ENCODE measurements at places on chromosomes 3 and 15.

- no peak for DNase-seq
Observed at GRCh38 chr3:8845641-8846040, 76.2 kb upstream of the OXTR start.

- no peak for DNase-seq
Observed at GRCh38 chr3:131819381-131820055, 215.3 kb downstream of the CPNE4 start.

GRCh38 chr3:123755085-123755484 is 129.0 kb downstream of the MYLK start:
- no peak for DNase-seq

DNA sequence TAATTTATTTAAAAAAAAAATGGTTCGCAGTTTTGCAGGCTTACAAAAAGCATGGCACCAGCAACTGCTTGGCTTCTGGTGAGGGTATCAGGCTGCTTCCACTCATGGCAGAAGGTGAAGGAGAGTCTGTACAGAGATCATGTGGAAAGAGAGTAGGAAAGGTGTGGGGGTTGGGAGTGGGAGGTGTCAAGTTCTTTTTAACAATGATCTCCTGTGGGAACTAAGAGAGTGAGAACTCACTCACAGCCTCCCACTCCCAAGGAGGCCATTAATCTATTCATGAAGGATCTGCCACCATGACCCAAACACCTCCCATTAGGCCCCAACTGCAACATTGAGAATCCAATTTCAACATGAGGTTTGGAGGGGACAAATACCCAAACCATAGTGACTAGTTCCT is 21.1 kb upstream of the ACTL6A start:
- no peak for DNase-seq

DNA sequence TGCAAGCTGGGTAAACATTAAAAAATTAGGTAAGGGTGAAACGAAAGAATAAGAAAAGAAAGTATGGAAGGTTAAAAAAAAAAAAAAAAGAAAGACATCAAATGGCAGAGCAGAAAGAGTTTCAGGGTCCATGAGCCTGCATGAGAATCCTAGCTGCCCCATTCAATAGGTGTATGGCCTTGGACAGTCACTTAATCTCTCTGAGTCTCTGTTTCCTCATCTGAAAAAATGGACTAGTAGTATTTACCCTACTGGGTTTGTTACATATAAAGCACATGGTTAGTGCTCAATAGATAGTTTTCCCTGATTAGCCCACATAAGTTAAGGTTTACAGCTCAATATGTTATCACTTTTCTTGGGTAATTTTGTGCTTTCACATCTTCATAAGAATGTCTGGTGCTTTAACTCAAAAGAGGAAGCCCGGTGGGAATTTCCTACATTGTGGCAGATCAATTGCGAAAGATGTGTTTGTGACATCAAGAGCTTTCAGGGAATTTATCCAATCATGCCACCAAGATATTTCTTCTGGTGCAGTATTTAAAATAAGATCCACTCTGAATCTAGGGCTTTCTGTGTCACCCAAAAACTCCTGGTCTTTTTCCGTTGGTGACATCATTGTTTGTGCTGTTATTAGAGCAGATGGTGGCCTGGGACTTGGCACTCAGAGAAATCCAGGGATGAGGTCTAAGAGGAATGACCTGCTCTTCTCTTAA is 57.2 kb upstream of the UBE2E1 start:
- DNase-seq, result no peak

DNA sequence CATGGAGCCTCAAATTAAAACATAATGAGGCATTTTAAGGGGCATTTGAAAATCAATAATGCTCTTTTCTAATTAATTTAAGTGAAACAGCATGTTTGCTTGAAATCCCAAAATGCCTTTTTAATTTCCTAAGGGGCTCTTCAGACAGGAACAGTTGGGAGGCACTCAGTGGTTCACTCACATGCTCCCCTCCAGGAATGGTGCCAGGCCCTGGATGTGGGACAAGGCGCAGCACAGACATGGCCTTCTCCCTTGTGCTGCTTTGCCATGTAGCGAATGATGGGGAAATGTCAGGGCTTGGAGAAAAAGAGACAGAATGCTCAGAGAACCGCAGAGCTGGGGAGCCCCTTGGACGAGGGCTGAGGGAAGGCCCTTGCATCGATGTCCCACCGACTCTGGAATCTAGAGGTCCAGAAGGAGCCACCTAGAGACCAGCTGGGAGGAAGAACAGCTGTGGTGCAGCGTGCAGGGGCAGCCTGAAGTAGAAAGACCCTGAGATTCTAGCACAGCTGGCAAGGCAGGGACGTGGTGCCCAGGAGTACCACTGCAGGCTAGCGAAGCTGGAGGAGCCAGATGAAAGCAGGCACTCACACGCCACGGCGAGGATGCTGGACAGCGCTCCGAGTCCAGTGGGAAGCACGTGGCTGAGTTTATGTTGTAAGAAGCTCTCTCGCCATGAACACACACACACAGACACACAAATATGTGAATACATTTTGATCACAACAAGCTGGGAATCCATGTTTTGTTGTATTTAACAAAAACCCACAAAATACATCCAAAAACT is 27.0 kb downstream of the NSMCE3 start:
- no peak for DNase-seq

DNA sequence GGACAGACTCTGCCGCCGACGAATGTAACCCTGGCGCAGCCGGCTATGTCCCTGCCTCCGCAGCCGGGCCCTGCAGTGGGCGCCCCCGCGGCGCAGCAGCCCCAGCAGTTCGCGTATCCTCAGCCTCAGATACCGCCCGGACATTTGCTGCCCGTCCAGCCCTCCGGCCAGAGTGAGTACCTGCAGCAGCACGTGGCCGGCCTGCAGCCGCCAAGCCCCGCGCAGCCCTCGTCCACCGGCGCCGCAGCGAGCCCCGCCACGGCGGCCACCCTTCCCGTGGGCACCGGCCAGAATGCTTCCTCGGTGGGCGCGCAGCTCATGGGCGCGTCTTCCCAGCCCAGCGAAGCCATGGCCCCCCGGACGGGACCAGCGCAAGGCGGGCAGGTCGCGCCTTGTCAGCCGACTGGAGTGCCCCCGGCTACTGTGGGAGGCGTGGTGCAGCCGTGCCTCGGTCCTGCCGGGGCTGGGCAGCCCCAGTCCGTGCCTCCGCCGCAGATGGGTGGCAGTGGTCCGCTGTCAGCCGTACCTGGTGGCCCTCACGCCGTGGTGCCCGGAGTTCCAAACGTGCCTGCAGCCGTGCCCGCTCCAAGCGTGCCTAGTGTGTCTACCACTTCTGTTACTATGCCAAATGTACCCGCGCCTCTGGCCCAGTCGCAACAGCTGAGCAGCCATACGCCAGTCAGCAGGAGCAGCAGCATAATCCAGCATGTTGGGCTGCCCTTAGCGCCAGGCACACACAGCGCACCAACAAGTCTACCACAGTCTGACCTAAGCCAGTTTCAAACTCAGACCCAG is 2.4 kb downstream of the TSC22D2 start:
- DNase-seq, result peak; percentile 20

GRCh38 chr15:93469994-93470393 is 381.0 kb upstream of the RGMA start:
- no peak for DNase-seq

GRCh38 chr15:76337696-76338485 is 1.3 kb downstream of the ISL2 start:
- DNase-seq, result no peak

- DNase-seq, result no peak
Observed at GRCh38 chr3:184669578-184669977, 42.3 kb downstream of the MAGEF1 start.

DNA sequence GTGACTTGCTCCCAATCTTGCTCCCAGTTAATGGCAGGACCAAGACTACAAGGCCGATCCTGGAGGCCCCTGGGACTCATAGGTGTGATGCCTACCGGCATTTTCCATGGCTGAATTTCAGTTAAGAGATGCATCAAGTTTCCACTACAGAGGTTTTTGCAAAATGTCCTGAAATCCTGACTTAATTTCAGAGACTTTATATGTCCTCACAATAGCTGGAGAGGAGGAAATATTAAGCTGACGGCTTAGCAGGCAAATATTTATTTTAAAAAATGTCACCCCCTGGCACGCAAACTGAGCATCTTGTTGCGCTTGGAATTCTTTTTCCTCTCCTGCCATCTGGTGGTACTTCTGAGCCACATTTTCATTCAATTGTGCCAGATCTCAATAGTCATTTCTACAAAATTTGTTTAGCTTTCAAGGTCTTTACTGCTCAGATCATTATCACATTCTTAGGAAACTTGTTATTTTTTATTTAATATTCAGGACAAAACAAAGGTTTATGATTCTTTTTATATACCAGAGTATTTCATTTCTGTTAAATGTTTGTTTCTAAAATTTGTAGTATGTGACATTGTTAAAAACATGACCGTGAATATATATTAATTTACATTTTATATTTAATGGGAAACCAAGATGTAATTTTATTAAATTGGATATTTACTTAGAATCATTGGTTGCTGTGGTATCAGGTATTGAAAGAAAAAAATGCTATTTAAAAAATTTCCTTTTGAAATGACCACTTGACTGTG is 189.2 kb upstream of the THRB start:
- DNase-seq, result no peak

DNA sequence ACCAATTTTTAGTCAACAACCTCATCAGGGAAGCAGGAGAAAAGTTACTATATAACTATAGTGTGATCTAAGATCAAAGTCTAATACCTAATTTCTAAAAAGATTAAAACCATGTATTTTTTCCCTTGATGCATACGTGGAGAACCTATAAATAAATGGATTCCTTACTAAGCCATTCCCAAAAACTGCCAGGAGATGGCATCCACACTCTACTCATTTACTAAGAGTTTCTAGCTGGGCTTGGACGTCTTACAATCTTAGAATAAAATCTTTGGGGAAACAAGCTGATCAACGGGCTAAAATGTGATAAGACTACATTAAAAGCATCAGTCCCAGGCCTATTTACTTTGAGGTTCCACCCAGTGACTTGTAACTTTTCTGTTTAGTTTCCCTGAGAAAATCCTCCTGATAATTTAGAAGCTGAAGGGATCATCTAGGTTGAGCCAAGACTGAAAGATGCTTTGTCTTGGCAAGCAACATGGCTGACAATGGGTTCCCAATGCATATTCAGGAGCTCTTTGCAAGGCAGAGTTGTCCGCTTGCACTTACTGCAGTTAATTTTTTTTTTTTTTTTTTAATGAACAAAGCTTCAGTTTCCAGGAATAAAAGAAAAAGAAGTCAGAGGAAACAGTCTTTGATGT is 85.5 kb upstream of the FGF12 start:
- peak; percentile 16 for DNase-seq

DNA sequence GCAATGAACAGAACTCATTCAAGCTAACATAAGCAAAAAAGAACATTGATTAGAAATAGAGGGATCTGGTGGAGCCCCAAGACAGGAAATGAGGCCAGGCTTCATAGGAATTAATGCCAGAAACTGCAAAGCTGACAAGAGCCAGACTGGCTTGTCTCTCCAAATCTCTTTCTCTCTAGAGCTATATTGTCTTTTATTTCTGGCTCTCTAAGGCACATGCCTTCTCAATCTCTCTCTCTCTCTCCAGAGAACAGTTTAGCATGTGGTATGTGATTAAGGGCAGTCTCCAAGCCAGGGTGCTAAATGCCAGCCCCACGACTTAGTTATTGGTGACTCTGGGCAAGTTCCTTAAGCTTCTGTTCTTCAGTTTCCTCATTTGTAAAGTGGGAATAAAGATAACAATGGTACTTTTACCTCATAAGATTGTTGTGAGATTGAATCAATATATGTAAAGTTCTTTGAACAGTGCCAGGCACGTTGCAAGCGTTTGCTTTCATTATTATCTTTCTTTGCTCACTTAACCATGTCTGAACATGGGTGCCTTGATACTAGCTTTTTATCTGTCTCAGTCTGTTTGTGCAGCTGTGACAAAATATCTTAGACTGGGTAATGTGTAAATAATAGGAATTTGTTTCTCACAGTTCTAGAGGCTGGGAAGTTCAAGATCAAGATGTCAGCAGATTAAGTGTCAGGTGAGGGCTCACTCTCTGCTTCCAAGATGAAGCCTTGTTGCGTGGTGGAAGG is 123.2 kb downstream of the BDH1 start:
- DNase-seq, result no peak

GRCh38 chr3:61061092-61061723 is 190.0 kb downstream of the FHIT start:
- no peak for DNase-seq

DNA sequence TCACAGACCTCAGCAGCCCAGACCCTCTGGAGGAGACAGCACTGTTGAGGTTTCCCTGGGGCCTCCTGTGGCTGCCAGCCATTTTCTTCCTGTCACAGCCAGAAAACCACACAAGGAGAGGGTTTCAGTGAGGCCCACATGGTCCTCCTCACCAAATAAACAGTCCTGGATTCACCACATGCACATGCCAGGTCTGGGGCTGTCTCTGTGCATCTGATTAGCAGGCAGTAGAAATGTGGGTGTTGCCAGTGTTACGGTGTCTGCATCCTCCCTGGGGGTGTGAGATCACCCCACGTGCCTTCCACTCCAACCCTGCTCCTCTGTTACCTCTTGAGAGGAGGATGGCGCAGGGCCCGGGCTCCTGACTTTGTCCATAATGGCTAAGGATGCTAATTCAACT is 140.4 kb downstream of the CHDH start:
- no peak for DNase-seq

GRCh38 chr3:131597816-131598215 is 95.0 kb upstream of the MRPL3 start:
- no peak for DNase-seq

DNA sequence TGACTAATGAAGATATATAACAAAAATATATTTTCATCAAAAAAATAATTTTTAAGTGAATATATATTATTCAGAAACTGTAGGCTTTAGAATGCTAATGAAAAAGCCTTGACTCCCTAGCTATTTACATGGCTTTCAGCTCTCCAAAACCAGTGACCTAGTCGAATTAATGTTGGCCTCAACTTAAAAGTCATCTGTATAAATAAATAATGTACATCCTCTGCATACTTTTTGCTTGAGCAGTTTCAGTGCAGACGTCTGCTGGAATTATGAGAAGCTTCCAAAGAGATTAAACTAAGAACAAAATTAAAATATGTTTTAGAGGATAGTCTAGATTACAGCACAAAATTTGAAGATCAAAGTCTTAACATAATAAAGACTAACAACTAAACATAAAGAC is 520.4 kb upstream of the ALCAM start:
- DNase-seq, result no peak

DNA sequence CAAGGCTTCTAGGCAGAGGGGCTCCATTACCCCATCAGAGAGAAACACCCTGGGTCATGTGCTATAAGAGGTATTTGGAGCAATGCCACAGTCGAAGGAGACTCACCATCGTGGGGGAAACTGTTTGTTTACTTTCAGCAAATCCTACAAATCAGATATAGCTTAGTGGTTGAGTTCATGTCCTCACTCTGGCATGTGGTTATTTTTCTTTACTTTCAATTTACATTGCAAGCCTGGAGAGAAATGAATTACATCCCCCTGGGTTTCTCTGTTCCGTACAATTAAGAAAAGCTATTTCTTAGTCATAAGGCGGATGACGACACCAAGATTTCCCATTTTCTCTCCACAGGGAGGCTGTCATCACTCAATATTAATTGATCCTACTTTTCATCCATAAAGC is 36.9 kb downstream of the RFTN1 start:
- no peak for DNase-seq

- no peak for DNase-seq
Observed at GRCh38 chr3:127833281-127834032, 11.1 kb upstream of the MGLL start.
